Choroid plexus epithelial cell (primary cell): ENCODE measurements at places on chromosomes 5 and 9.

- DNase-seq = peak; percentile 63
Measured at GRCh38 chr5:103216697-103217096, 41.9 kb upstream of the MACIR start.

DNA sequence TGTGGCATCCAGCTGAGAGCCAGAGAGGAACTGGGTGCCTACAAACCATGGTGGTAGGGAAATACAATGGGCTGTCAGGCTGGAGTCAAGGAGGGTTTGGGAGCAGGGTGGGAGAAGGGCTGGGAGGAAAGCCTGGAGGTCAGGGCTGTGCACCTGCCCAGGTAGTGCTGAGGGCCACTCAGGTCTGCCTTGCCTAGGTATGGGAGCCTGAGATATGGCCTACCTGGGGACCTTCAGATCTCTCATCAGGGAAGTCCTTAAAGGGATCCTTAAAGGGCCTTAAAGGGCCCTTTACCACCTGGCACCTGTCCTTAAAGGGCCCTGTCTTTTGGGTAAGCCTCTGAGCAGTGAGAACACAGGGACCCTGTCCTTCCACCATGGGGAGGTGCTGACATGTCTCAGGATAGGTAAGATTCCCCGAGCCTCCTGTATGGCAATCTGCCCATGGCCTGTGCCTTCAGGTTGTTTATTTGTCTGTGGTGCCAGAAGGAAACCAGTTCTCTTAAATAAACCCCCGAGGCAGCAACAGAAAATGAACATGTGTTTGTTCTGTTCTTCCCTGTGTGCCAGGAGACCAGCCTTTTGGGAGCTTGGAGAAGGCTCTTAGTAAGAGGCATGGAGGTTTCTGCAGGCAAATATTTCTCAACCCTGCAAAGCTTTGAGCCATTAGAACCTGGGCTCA is 23.3 kb downstream of the SLC25A48 start:
- no peak for DNase-seq

- DNase-seq = peak; percentile 61
Measured at GRCh38 chr9:76987594-76988200, 31.8 kb upstream of the FOXB2 start.

DNA sequence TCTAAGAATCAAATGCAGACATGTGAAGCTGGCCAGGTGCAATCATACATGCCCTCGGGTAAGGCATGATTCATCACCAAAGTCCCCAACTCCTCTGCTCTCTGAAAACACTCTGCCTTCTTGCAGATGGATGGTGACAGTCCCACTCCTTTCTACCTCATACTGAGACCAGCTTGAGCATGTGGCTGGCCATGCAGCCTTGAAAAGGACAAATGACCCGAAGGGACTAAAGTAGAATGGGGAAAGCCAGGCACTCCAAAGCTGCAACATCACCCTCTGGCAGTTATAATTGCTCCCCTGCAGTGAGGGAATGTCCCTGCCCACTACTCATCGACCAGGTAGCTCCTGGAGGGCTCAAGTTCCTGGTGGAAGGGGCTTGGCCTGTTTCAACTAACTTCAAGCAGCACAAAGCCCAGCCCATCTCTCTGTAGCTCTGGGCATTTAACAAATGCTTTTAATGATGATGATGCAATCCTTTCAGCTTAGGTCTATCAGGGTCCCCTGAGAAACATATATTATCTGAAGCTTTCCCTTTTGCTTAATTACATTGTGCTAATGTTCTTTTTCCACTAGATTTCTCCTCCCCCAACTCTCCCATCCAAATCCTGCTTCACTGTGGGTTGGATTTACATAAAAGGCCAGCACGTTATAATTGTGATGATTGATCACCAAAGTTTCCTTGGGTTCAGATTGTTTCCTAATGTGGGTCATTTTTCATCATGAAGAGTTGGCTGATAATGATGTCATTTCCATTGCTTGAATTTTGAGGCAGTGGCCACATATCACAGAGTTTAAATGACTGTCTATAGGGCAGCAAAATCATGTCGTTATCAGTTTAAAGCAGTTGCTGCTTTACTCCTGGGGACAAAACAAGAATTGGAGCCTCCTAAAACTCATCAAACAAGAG is 436.5 kb upstream of the SLC30A5 start:
- no peak for DNase-seq

DNA sequence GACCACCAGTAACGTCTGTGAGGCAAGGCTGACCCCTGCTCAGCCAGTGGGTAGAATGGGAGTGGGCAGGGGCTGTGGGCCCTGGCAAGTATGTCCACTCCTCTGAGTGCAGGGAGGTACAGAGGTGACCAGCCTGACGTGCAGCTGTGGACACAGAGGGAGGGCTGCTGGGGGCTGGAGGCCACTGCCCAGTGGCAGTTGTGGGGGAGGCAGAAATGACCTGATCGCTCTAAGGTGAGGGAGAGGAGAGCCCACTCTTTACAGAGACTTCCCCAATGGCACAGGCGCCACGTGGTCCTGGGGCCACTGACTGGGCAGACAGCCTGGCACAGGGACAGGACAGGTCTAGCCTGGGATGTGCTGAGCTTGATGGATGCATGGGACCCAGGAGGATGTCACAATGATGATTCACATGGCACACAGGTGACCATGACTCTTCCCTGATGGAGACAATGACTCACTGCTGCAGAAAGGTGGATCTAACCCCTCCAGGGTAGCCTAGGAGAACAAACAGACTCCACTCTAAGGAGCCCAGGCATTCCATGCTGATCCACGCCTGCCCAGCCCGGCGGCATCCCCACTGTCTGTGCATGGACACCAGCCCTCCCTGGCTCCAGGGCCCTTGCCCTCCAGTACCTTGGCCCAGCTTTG is 7.7 kb downstream of the LPCAT1 start:
- peak; percentile 51 for DNase-seq

- no peak for DNase-seq
Measured at GRCh38 chr5:6602441-6602840, 30.4 kb downstream of the NSUN2 start.

DNA sequence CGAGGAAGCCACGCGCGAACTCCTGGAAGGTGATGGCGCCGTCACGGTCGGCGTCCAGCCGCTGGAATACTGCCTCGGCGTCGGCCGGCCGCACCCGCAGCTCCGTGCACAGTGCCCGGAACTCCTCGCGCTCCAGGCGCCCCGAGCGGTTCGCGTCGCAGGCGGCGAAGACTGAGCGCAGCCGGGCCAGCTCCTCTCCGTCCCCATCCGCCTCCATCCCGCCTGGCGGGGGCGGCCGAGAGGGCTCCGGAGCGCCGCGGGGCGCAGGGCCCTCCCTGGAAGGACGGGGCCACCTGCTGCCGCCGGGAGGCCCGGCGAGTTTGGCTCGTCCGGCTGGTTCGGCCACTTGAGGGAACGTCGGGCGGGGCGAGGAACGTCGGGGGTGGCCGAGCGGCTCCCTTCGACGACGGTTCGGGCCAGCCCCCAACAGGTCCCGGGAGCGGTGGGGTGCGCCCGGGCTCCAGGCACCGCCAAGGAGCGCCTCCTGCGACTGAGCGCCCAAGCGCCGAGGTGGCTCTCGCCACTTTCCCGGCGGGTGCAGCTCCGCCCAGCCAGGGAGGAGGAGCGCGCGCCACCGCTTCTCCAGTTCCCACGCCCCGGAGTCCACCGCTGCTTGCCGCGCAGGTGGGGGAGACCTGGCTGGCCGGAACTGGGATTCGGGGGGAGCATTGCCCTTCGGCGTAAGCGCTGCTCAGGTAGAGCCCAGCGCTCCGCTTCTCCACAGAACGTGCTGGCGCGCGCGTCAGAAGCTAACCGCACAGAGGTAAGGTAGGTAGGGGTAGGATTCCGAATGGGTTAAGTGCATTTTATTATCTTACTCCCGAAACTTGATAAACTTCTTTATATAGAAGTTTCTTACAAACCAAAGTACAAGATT is at the start of gene RASEF:
Gene RASEF, minus strand, starts transcription at position 492 of the 877 bp plus-strand sequence. Its CDS starts 275 bp downstream, at position 217.
- peak; percentile 14 for DNase-seq

- DNase-seq = no peak
Measured at GRCh38 chr5:62701036-62701435, 122.4 kb downstream of the LRRC70 start.

- no peak for DNase-seq
Measured at GRCh38 chr5:43728581-43728980, 125.6 kb downstream of the NNT start.

- DNase-seq = no peak
Measured at GRCh38 chr5:55541056-55541635, 6.4 kb upstream of the PLPP1 start.

- peak; percentile 75 for DNase-seq
Measured at GRCh38 chr5:95817430-95817829, 5.1 kb downstream of the GLRX start.

GRCh38 chr9:98101868-98102273 is 17.2 kb downstream of the TRIM14 start:
- peak; percentile 72 for DNase-seq

- DNase-seq = no peak
Measured at GRCh38 chr9:95185956-95186355, 131.6 kb downstream of the FANCC start.

GRCh38 chr9:17623965-17624364 is 45.1 kb downstream of the SH3GL2 start:
- DNase-seq = no peak

DNA sequence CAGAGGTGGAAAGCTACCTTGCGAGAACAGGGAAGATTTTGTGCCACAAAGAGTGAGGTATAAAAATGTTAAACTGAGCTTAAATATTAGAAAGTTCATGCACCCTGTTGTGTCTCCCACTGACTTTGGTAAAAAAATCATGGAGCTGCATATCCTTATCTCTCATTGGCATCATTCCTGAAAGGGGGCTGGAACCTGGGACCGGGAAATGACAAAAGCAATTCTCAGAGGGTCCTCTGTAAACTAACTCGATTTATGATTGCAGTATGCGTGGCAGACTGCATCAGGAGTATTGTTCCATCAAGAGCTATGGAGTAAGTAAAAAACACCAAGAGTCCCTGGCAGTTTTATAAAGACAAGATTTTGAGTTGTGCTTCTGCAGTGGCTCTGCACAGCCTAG is 148.8 kb downstream of the DCP2 start:
- peak; percentile 23 for DNase-seq

DNA sequence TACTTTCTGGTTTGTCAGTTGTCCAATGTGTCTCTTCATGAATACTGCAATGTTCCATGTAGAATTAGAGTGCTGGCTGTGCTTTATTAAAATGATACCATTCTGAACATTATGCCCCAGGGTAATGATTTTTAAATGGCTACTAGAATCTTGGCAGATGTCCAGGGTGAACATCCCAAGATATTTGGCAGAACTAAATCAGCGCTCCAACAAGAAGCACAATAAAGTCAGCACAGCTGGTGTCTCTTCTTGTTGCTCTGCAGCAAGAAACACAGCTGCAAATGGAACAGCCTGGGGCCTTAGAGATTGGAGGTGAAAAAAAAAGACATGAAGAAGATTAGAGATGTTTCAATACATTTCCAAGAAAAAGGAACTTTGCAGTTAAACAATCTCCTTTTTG is 248.3 kb downstream of the CDH18 start:
- DNase-seq = no peak

- peak; percentile 91 for DNase-seq
Measured at GRCh38 chr5:81768935-81769452, 18.1 kb upstream of the SSBP2 start.
